Eye (tissue), 1 donor: ENCODE measurements at places on chromosomes 11 and 22.
A peak's percentile ranks its signal among the peaks of the same experiment; 100 is the strongest.

GRCh38 chr11:68782711-68783110 is 31.4 kb upstream of the TESMIN start:
- DNase-seq, result no peak

GRCh38 chr11:117180661-117181585 is 2.4 kb downstream of the SIDT2 start:
- peak; percentile 67 for DNase-seq

- DNase-seq, result no peak
These were observed 146.8 kb upstream of the TTC12 start for GRCh38 chr11:113167599-113167998.

DNA sequence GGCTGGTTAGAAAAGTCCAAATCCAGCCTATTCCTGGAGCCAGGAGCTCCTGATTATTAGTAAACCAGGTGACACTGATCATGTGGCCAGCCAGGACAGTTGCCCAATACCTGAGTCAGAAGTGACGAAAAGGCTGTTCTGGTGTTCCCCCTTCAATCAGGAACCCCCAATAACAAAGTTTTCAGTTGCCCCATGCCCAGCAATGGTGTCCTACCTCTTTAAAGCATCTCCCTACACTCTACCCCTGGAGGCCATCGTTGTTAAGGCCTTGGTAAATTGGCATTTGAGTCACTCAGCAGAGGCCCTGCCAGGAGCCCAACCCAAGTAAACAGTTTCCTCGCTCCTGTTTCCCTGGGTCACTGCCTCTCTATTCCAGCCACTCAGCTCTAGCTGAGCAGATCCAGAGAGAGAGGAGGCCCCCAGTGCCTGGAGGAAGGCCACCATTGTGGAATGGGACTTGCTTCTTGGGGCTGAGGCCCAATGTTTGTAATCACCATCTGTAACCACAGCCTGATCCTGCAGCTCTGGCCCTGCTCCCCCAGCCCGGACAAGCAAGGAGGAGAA is 25.0 kb downstream of the ARHGAP1 start:
- peak; percentile 25 for DNase-seq

DNA sequence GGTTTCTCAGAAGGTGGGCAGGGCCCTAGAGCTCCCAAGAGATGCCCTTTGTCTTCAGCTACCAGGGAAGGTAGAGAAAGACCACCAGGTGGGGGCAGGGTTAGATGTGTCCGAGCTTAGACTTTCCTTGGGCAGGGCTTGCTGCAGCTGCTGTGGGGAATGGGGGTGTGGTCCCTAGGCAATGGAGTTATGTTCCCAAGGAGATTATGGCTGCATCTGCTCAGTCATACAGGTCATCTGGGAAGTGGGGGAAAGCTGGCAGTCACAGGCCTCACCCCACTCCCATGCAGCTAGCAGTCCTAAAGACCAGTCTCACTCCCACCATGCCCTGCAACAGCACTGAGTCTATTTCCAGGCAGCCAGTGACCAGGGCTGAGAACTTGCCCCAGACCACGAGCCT is 29.5 kb downstream of the MMP27 start:
- no peak for DNase-seq

DNA sequence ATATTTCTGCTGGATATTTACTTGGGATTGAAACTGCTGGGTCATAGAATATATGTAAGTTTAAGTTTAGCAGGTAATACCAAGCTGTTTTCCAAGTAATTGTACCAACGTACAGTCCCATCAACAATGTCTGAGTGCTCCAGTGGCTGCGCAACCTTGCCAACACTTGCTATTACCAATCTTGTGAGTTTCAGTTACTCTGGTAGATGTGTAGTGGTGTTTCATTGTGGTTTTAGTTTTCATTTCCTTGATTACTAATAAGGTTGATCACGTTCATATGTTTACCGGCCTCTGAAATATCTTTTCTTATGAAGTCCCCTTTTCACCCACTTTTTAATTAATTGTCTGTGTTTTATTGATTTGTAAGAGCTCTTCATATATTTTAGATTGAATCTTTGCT is 370.6 kb upstream of the CADM1 start:
- DNase-seq, result no peak

DNA sequence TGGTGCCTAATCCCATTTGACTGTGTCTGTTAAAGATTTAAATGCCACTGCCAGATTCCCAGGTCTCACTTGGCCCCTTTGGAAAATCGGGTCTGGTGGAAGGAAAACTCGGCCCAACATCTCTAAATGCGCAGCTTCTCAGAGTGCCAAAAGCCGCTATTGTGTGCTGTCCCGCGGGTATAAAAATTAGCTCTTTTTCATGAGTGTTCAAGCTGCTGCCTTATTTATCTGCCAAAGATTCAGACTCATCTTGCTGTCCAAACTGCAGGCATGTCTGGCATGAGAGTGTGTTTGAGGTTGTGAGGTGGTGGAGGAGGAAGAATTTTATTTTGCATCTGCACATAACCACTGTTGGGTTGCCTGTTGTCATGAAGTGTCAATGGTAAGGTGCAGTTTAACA is 91.4 kb downstream of the NELL1 start:
- no peak for DNase-seq

GRCh38 chr22:28768701-28769393 is 3.6 kb upstream of the CCDC117 start:
- DNase-seq, result no peak

- DNase-seq, result peak; percentile 35
These were observed 84.6 kb downstream of the BUD13 start for GRCh38 chr11:116688202-116688540.

DNA sequence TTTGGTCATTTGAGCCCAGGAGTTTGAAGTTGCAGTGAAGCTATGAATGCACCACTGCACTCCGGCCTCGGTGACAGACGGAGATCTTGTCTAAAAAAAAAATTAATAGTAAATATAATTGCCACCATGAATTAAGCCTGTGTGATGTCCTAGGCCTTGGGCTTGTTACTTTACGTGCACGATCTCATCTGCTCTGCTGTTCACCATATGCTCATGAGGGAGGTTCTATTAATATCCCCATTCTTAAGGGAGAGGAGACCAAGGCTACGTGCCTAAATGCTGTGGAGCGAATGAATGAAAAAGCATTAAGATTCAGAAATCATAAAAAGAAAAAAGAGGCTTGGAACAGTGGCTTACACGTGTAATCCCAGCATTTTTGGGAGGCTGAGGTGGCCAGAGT is 2.6 kb upstream of the ATG2A start:
- DNase-seq, result no peak

DNA sequence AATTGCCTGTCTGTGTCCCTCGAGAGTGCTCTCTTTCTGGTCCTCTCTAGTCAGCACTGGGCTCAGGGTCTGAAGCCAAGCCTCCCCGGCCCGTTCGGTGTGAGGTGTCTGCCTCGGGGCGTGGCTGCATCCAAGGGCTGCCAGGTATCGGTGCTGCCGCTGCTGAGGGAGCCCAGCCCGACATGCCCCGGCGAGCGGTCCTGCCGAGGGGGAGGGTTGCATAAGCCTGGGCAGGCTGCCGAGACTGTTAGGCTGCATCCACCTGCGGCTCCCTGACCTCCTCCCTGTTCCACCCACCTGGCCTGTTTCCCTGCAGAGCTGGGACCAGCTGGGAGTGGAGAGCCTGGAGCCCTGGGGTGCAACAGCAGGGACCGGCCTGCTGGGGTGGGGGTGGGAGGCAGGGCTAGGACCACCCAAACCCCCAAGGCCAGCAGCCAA is 6.3 kb downstream of the OVOL1 start:
- DNase-seq, result no peak

GRCh38 chr11:63768237-63769041 is at the start of gene ZFTA:
Gene ZFTA (minus strand): TSS chr11:63768775. CDS start chr11:63768622, 153 bp downstream.
- DNase-seq, result peak; percentile 93

DNA sequence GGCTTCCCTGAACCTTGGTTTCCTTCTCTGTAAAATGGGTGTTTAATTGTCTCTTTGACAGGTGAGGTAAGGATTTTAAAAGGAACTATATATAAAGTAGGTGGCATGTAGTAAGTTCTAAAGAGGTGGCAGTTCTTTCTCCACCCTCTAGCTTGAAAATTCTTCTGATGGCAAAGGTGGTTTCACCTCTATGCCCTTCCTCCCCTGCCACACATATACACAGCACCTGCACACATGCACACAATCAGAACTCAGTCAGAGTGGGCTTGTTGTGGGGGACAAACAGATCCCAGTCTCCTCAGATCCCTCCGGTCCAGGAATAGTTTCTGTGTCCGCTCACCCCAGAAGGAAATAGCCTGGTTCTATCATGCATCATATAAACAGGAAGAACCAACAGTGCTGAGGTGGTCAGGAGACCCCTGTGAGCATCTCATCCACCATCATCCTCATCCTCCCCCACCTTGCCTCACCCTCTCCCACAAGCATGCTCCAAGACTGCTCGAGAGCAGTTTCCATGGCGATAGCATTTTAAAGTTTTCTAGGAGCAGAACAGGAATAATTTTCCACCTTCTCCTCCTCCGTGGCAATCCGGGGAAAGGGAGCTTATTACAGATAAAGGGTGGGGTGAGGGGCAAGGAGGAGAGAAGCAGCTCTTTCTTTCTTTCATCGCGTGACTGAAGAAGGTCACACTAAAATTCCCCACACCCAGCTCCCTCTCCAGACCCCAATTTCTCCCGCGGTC is 123.6 kb downstream of the CHST1 start:
- DNase-seq, result no peak

DNA sequence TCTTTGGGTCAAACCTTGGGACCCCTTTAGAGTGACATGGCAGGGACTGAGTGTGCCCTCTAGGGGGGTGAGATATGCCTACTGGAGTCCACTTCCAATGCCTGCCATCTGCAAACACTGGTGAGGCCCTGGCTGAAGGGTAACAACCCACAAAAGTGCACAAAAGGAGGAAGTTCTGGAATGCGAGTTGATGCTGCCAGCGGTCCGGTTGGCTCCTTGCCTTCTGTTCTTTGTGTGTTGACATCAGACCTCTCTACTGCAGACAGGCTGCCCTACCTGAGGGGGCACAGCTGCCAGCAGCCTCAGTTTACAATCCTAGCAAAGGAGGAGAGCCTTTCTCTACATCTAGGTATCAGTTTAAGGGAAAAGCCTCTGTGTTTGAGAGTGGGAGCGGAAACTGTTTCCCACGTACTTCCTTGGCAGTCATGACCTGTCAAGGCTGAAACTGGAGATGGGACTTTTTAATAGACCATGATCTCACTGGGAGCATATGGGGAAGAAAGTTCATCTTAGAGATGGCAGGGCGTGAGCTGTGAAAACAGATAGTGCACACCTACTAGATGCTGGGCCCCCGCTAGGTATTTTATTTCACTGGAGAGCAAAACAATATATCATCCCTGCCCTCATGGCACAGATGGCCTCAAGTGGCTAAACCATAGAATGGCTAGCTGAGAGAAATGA is 27.2 kb downstream of the BMAL1 start:
- DNase-seq, result no peak

GRCh38 chr11:31030138-31030792 is 339.3 kb downstream of the DCDC1 start:
- DNase-seq, result peak; percentile 86

DNA sequence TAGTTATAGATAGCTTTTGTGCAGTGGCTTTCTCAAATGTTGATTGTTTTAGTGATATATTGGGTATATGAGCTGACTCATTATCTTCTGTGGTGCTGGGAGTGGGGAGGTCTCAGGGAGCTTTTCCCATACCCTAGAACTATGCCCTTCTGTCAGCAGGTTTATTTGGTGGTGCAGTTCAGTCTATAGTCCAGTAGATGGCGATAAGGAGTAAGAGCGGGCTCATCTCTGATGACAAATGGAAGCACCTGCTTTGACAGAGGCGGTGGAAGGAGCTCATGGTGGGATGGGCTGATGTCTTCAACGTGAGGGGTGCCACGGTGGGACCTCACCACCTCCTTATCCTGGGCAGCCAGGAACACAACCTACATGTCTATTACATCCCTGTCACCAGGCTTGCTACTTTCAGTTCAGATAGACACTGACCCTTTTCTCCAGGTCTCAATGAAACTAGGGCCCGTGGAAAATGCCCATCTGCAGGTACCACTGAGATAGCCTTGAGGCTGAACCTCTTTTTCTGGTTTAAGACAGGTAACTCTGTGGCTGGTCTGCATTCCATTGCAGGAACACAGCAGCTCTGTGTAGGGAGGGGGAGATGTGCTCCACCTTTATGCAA is 13.0 kb upstream of the OR6A2 start:
- DNase-seq, result peak; percentile 83

GRCh38 chr11:132358573-132358953 is 988.1 kb downstream of the NTM start:
- DNase-seq, result no peak

GRCh38 chr22:26559961-26560575 is 29.9 kb downstream of the TPST2 start:
- DNase-seq, result no peak

DNA sequence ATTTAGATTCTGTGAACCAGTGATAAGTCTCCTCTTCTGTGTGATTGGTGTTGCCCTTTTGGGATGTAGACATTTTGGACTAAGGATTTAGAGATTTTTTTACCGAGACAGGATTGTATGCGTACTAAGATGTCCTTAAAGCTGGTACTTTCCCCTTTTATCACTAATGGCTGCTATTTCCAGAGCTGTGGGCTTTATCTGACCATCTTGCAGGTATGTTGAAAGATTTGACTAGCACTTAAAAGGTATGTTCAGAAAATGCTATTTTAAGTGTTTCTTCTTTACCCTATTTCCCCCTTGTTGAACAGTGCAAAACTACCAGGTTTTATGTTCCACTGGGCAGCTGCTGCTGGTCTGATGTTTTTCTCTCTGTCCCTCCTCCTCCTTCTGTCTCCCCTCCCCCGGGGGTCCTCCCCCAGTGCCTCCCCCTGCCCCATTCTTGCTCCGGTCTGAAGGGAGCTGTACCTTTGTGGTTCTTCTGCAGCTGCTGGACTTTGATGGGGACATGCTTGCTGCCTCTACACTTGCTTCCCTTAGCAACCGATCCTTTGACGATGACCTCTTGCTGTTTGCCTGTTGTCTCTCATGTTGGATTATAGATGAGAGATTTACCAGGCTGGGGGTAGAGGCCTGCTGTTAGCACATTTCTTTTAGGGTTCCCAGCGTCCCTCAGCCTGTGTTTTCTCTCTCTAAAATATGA is 59.6 kb downstream of the ZNRF3 start:
- DNase-seq, result peak; percentile 68

- DNase-seq, result no peak
These were observed 266.3 kb downstream of the DDX10 start for GRCh38 chr11:108931168-108931567.

- peak; percentile 96 for DNase-seq
These were observed 468.0 kb downstream of the OPCML start for GRCh38 chr11:133064152-133064877.

- no peak for DNase-seq
These were observed 374.6 kb downstream of the CTTN start for GRCh38 chr11:70772950-70773349.

GRCh38 chr22:47199261-47199978 is 437.0 kb downstream of the TBC1D22A start:
- DNase-seq, result no peak

DNA sequence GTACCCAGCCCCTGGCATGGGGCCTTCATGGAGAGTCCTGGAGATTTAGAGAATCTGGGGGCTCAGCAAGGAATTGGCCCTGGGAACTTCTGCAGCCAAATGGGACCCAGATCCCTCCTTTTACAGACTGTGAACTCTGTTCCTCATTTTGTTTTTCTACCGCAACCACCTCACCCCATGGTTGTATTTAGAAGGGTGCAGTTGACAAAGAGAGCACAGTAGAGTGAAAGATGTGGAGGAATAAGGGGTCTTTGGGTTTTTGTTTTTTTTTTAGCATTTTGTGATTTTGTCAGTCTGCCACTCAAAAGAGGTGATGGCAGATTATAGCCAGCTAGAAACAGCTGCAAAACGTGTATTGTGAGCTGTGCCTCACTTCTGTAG is 1.9 kb downstream of the ZNF74 start:
- no peak for DNase-seq
